ENCODE measurements at places on chromosomes 5 and 9.

- DNase-seq: no peak
These were observed 296.1 kb upstream of the CLINT1 start for GRCh38 chr5:158155067-158155466.

DNA sequence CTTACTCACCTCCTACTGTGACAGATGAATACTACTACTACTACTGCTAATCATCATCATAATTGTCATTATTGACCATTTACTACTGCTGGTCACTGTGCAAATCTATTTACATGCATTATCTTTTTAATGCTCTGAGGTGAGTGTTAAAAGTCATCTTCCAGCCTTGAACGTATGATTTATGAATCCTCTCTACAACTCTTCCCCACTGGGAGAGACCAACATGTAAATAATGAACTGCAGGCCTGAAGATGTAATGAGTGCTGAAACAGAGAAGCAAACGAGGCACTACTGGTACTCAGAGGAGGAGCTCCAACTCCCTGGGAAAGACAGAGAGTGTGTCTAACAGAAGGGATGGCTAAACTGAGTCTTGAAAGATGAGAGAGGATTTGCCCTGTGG lies 95.4 kb downstream of the JAKMIP2 start:
- DNase-seq: no peak

DNA sequence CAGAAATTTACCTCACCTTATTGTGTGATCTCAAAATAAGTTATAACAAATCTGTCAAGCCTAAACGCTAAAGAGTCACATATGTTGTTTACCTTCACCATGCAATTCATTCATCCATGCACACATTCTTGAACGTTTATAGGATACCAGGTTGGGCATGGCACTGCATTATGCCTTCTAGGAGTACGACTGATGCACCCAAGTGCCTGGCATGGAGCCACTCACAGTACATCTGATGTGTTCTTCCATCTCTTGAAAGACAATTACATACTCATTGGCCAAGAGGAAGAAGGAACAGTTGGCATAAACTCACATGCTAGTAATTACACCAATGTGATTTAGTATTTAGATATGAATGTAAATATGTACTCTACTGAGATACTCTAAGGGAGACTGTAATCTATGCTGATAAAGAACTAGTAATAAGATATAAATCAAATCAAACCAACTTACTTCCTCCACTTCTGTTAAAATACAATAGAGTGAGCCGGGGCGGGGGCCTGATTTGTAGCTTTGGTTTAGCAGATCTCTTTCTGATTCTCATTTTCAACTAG lies 90.7 kb downstream of the LPAR1 start:
- DNase-seq: no peak

GRCh38 chr9:107929443-107929842 lies 439.9 kb upstream of the KLF4 start:
- DNase-seq: peak; percentile 85

DNA sequence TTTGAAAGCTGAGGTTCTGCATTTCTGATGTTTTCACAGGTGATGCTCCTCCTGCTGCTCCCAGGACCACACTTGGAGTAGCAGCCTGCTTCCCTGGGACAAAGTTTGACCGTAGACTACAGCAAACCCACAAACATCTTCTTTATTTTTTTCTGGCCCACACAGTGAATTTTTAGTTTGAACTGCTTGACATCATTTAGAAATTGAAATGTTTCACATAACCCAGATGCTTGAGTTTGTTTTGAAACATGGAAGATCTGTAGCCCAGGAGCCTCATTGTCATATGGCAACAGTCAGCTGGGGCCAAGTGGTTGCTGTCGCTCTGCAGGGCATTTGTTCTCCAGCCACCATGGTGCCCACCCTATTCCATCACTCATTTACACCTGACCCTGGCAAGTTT lies 8.4 kb downstream of the SH3TC2 start:
- no peak for DNase-seq

- no peak for DNase-seq
These were observed 188.3 kb upstream of the NMUR2 start for GRCh38 chr5:152593388-152593787.

- DNase-seq: peak; percentile 79
These were observed 98.9 kb downstream of the CSNK1G3 start for GRCh38 chr5:123610665-123611405.

- DNase-seq: no peak
These were observed 123.5 kb downstream of the DEPDC1B start for GRCh38 chr5:60576425-60576824.

- no peak for DNase-seq
These were observed 38.6 kb downstream of the CRB2 start for GRCh38 chr9:123394291-123395235.

- DNase-seq: no peak
These were observed 15.0 kb downstream of the HMHB1 start for GRCh38 chr5:143826951-143827444.

DNA sequence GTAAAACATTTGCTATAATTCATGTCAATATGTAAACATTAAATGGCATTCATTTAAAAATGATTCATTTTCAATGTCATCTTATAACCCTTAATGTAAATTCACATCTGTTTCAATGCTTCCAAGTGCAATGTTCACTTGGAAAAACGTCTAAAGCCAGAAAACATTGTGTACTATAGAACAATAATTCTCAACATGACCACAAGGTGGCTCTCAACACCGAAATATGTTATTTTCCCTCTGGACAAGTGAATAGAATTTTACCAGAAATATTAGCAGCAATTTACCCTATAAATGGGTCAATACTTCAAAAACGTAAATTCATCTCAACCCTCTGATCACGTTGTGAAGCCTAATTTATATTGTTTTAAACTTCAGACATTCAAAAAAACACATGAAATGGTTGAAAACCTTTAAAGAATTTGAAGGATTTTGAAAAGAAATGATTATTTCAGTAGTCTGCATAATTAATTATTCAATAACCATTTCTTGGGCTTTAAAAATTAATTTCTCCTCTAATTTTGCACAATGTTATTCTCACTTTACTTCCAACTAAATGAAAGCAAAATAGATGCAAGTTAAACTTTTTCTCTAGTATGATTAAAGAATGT lies 11.0 kb downstream of the CDH10 start:
- DNase-seq: peak; percentile 69

Data from inflammatory macrophage treated with lipopolysaccharide for 1 hour (primary cell).